ENCODE measurements at places on chromosomes 3 and 15.
A peak's percentile ranks its signal among the peaks of the same experiment; 100 is the strongest.

GRCh38 chr3:178385280-178385952, 150.8 kb upstream of the KCNMB2 start:
- peak; percentile 48 for DNase-seq

DNA sequence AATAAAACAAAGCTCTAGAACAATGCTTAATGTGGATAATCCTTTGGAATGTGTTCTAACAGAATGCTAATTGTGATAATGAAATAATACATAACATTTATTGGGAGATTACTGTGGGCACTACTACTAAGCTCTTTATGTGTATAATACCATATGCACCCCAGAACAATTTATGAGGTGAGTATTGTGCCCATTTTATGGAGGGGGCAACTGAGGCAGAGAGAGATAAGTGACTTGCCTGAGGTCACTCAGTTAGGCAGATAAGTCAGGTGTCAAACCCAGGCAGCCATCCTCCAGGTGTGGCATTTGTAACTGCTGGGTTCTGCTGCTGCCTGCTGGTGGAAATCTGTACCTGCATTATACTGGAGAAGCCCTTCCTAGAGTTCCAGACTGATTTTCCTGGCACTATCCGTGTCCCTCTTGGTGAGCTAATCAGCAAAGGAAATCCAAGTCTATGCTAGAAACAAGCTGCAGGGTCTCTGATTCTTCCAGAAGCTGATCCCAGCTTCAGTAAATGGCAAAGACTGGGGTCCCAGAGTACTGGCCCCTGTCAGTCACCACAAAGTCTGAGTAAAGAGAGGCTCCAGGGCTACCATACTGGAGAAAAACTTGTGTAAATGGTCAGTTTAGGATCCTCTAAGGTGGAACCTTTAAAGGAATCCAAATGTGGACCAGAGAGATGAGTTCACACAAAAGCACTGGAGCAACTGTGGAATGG, 22.6 kb upstream of the RBP1 start:
- no peak for DNase-seq

DNA sequence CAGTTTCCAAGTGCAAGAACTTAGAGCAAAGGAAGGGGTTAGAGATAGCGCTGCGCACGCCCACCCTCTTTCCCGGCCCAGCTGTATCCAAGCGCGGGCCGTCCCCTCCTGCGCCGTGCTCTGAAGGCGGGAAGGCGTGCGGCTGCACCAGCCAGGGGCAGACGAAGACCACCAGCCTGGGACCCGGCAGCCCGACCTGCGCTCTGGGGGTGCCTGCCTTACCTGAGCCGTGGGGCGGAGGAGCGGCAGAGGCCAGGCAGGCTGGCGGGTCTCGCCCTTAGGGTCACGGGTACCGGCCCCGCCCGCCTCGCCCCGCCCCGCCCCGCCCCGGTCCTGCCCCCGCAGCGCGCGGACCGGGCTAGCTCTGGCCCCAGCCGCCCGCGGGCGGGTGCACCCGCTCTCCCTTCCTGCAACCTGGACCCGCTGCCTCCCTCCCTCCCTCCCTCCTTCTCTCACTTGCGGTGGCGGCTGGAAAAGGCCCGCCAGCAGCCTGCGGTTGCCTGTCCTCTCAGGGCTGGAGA, at the start of gene WDR72:
TSS of gene WDR72 (minus strand) at position 253 of the 521 bp plus-strand sequence. CDS start 26,514 bp downstream, outside the sequence.
- DNase-seq, result peak; percentile 11

- DNase-seq, result no peak
Measured at GRCh38 chr15:90914305-90915080, 11.4 kb downstream of the MAN2A2 start.

GRCh38 chr15:83225449-83225848, 17.8 kb upstream of the HDGFL3 start:
- no peak for DNase-seq

DNA sequence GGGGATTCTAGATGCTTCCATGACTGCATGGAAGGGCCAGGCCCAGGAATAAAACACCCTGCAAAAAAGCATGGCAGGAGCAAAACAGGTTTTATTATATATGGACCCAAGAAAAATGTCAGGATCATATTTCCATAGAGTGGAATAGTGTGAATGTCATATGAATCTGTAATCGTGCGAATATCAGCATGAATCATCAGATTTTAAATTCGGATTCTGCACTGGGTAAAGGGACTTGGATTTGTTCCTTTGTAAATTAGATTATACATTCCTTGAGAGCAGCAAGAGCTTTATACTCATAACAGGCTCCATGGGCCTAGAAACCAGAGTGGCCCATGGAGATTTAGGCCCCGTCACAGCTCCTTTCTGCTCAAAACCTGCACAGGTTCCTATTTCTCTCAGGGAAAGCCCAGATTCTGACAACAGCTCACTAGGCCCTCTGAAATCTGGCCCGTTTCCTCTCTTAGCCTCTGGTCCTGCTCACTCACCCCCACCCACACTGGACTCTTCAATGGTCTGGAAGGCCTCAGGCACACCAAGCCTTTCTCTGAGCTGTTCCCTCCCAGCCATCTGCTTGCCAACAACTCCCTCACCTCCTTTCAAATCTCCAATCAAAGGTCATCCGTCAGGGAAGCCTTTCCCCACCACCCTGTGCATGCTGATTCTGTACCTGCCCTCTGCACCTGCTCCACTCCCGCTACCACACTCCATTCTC, 76.0 kb downstream of the FEM1B start:
- DNase-seq, result no peak

DNA sequence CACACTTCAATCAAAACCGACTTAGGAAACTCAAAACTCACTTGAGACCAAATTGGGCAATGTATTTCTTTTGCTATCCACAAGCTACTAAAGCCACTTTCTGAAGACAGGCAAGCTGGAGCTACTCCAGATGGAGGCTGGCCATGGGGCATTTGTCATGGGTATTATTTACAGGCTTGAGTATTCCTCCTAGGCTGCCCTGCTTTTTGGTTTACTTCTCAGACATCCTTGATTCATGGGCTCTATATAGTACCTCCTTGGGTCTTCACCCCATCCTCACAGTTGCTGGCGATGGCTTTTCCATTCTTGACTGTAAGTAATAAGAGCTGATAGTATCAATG, 18.6 kb upstream of the SYNM start:
- no peak for DNase-seq

DNA sequence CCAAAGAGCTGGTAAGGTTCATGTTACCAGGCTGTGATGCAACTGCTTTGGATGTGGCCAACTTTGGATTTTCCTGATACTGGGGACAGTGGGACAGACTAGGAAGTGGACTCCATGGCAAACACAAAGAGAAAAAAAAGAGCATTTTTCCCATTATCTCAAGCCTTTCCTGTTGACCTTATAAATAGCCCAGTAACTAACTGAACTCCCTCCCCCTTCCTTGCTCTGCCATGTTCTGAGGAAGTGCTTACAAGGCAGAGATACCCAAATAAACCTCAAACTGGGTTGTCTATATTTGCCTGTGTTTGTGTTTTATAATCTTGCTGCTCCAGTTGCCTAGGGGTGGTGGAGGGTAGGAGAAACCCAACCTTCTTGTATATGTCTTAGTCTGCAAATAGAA, 27.3 kb upstream of the SLC9A9 start:
- DNase-seq, result no peak

GRCh38 chr15:29031502-29032228, 145.9 kb downstream of the APBA2 start:
- no peak for DNase-seq

- no peak for DNase-seq
Measured at GRCh38 chr3:192902549-192902948, 15.1 kb downstream of the MB21D2 start.

DNA sequence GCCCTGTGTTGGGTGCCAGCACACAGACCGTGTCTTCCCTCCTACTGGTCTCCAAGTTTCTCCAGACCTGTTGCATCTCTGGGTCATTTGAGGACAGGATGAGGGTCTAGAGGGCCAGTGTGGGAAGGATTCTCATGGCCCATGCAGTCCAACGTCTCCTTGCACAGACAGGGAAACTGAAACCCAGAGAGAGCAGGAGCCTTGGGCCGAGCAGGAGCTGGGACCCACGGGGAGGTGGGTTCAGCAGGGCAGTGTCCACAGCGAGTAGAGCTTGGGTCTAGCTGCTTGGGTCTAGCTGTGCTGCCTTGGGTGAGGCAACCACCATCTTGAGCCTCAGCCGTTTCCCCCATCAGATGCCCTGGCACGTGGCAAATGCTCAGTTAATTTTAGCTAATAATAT, 32.3 kb downstream of the HDAC11 start:
- DNase-seq, result no peak

- no peak for DNase-seq
Measured at GRCh38 chr3:87996882-87997281, 61.9 kb downstream of the CGGBP1 start.

GRCh38 chr3:48918388-48919214, at the start of gene ARIH2:
Gene ARIH2, plus strand, starts transcription at chr3:48918842. Its CDS starts 8,717 bp downstream, at chr3:48927559.
- DNase-seq, result peak; percentile 91
